A172 (cell line): ENCODE measurements at places on chromosomes 7 and 10. TPM values are rescaled to one million over a fixed set of nuclear protein-coding genes. Genes with fewer than 3 reads are reported as not detected.

SYT15 gene
- total RNA-seq = not detected in 2 replicates

ZNF467 gene
- total RNA-seq = not detected in 2 replicates

COL13A1 gene
- 0.86 and 1.1 TPM in 2 replicates for total RNA-seq

FOXI2 gene
- not detected in 2 replicates for total RNA-seq

PTF1A gene
- not detected in 2 replicates for total RNA-seq

CCZ1 gene
- 171 and 184 TPM in 2 replicates for total RNA-seq

FKBP14 gene
- 13.4 and 17.2 TPM in 2 replicates for total RNA-seq

CALML3 gene
- total RNA-seq = not detected in 2 replicates

TAC1 gene
- not detected in 2 replicates for total RNA-seq

CELF2 gene
- 0.10 TPM in 1 of 2 replicates, not detected in the other for total RNA-seq

PCDH15 gene
- 0.12 TPM in 1 of 2 replicates, not detected in the other for total RNA-seq

CPED1 gene
- 18.0 and 18.4 TPM in 2 replicates for total RNA-seq

PRR15 gene
- 0.41 TPM in 1 of 2 replicates, not detected in the other for total RNA-seq

DNA sequence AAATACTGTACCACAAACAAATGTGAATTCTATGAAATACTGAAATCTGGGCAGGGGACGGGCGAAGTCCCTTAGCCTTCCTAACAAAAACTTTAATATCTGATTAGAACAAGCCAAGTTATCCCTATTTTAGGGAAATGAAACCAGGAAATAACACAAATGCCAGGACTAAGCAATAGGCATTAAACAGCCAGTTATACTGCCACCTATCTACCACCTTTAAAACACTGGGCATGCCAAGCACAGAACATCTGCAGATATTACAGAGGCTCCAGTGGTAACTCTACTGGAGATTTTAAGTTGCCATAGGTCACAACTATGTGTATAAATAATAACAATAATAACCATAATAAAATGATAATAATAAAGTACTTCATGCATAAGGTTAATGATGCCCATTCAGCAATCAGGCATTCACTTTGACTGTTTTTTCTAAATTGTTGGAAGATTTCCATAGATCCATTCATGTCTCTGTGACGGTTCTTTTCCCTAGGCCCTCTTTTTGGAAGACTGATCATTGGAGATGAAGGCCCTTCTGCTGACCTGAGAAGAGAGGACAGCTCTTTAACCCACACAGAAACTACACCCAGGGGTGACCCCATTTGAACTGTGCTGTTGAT, 195.7 kb downstream of the CACNA2D1 start:
- DNase-seq = peak; percentile 12

DNA sequence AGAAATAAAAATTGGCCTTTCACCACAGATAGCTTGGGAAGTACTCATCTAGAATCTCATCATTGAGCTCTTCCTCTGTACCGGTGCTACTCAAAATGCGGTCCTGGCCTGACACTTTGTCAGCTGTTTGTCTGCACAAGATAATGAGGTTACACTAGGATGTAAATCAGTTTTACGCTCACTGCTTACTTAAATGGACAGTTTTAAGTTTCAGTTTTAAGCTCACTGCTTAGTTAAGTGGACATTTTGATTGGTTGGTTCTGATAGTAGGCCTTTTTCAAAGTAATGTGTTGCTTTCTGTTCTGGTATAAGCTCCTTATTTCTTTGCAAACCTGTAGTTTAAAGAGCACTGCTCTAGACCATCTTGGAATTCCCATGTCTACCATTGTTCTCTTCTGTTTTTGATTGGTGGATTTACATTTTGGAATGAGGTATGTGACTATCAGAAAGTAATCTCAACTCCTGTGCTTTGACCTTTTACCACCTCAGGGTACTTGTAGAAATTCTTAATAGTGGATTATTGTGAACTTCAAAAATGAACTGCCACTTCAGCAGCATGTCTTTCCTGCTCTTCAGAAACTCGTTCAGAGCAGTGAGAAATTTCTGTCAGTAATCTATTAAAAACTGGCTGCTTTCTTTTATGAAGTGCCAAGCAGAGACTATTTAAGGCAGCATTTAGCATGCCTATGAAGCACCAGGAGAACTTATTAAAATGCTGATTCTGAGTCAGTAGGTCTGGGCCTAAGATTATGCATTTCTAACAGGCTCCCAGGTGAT, 55.0 kb downstream of the C1GALT1 start:
- DNase-seq = no peak

DNA sequence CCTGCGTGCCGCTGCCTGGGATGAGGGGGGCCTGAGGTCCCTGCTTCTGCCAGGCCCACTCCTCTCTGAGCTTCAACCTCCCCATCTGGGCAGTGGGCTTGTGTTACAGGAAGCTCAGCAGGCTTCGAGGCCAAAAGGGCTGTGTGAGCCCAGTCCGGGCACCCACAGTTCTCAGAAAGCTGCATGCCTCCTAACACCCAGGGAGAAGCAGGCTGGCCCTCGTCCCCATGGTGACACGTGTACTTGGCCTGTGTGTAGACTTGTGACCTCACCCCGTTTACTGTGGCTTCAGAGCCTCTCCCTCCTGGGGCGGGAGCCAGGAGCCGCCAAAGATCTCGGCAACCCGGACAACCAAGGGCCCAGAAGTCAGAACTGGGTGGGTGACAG, 2.2 kb upstream of the GRIFIN start:
- peak; percentile 87 for DNase-seq

GRCh38 chr7:129205987-129206785, 17.8 kb downstream of the SMO start:
- DNase-seq = no peak

DNA sequence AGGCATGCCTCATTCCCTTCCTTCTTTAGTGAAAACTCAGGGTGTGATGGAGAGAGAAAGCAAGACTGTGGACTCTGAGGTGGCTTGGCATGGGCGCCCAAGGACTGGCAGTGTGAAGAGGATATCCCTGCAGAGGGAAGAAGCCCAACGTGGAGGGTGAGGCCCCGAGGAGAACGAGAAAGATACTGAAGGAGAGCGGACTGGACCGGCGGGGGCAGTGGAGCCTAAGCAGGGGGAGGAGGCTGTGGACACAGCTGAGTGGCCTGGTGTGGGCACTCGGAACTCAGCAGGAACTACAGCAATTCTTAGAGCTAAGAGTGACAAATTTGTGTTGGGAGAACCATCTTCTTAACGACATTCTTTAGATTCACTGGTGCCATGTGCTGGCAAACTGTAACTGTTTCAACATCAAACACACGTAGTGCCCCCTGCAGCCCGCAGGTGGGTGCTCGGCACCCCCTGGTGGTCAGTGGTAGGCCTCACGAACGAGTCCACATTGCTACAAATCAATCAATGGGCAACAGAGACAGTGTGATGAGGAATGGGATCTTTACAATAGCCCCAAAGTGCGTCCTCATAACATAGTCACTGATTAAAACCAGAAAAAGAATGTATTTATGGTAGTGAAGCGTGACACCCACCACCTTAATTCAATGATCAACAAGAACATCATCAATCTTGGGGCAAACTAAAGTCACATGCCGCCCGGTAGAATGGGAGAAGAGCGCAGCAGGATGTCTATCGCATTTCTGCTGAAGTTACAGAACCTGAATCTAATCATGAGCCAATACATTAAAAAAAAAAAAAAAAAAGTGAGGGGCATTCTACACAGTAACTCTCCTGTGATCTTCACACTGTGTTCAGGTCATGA, 2.0 kb upstream of the SFTPA1 start:
- DNase-seq = no peak

DNA sequence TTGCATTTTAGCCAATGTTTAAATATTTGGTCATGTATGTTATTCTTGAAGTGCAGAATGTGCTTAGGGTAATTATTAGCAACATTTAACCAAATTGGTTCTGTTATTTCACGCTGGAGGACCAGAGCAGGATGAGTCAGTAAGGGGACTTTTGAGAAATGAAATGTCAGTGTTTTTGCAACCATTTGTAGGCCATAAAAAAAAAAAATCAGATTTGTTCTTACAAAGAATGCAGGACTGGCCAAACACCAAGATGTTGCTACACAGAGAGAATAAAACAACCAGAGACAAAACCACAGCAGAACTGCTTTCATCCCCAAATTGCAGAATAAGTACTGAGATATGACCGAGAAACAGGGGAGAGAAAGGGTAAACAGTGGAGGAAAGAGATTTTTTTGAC, 62.1 kb downstream of the TPST1 start:
- DNase-seq = peak; percentile 36

DNA sequence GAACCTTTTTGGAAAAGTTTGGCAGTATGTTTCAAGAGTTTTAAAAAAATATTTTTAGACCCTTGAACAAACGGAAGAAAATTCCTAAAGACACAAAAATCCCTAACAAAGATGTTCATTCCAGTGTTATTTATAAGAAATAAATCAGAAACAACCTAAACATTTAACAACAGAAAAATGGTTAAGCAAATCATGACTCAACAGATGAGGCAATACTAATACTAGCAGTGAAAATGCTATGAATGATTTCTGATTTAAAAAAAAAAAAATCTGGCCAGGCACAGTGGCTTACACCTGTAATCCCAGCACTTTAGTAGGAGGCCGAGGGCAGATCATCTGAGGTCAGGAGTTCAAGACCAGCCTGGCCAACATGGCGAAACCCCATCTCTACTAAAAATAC, 61.0 kb downstream of the ARHGAP12 start:
- no peak for DNase-seq

DNA sequence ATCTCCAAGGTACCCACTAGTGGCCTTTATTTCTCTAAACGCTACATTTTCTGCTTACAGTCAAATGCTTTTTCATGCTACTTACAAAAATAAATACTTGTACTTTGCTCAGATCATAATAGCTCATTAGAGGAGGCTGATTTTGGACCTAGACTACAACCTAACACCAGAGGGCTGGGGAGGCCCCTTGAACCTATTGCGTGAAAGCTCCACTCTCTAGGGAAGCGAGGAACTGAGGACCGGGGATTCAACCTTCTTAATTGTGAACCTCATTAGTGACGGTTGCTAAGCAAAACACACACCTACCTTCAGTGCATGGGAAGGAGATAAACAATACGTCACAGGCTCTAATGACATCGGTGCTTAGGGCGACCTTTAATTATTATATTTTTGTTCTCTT, 92.1 kb downstream of the EBF3 start:
- no peak for DNase-seq

- no peak for DNase-seq
Measured at GRCh38 chr7:120724448-120724847, 133.5 kb downstream of the TSPAN12 start.

- DNase-seq = no peak
Measured at GRCh38 chr10:69497611-69498390, 46.5 kb downstream of the TSPAN15 start.

- DNase-seq = peak; percentile 90
Measured at GRCh38 chr10:46523962-46524471, 32.4 kb downstream of the GPRIN2 start.

DNA sequence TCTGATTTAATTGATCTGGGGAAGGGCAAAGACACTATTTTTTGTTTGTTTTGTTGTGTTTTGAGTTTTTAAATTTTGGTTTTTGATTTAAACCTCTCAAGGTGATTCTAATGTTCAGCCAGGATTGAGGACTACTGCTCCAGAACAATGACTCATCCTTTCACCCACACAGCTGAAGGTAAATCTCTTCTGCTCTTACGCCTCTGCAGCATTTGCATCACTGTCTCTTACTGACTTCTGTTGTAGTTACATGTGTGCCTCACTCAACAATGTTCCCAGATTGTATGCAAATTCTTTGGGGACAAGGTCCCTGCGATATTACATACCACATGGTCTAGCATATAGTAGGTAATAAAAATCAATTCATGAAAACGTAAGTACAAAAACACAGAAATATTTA, 467.5 kb upstream of the LRRN3 start:
- DNase-seq = no peak

DNA sequence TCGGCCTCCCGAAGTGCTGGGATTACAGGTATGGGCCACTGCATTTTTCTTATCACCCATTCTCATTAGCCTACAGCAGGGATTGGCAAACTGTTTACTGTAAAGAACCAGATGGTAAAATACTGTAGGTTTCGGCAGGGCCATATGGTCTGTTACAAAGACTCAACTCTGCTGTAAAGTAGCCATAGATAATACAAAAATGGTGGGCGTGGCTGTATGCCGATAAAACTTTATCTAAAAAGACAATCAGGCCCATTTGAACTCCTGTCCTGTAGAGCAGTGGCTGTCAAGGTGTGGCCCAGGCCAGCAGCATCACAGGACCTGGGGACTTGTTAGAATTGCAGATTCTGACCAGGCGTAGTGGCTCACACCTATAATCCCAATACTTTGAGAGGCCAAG, 134.3 kb downstream of the CUX1 start:
- no peak for DNase-seq

DNA sequence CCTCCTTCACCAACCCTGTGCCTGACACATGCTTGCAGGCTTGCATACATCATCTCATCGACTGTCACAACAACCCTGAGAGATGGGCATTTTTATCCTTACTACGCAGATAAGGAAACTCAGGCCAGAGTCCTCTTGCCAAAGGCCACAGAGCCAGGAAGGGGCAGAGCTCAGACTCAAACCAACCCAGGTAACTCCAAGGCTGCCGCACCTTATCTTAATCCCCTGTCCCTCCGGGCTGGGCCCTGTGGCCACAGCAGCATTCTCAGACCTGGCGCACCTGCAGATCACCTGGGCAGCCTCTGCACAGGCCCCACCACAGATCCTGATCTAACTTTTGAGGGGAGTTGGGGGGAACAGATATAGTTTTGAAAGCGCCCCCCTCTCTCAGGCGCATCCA, 35.1 kb downstream of the SORBS1 start:
- DNase-seq = no peak

DNA sequence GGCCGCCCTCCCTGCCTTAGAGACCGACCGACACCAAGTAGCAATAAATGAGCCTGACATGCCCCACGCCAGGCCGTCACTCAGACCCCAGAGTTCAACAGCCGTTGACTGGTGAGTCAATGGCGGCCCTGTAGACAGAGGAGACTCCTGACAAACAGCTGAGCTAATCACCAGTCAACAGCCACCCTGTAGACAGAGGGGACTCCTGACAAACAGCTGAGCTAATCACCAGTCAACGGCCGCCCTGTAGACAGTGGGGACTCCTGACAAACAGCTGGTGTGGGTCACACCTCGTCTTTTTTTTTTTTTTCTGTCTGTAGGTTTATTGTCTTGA, 16.9 kb upstream of the KNDC1 start:
- DNase-seq = no peak

DNA sequence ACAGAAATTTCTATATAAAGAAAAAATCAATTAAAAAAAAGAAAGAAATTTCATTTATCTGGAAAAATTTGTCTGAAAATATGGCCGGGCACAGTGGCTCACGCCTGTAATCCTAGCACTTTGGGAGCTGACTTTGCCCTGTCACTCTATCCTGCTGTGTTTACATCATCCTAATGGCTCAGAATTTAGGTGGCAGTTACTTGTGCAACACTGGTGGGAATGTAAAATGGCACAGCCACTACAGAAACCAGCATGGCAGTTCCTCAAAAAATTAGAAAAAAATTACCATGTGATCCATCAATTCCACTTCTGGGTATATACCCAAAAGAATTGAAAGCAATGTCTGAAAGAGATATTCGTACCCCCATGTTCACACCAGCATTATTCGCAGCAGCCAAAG, 405.2 kb upstream of the AUTS2 start:
- DNase-seq = no peak

- DNase-seq = no peak
Measured at GRCh38 chr7:138033241-138033640, 31.4 kb upstream of the CREB3L2 start.
